IMR-90 (cell line): ENCODE measurements at places on chromosomes 5 and 9. TPM values are rescaled to one million over a fixed set of nuclear protein-coding genes. Genes with fewer than 3 reads are reported as not detected.

GRCh38 chr9:89807101-89807395, 202.2 kb downstream of the GADD45G start:
- DNase-seq, result no peak

GRCh38 chr9:131162886-131163285, 37.5 kb downstream of the NUP214 start:
- DNase-seq, result no peak

DNA sequence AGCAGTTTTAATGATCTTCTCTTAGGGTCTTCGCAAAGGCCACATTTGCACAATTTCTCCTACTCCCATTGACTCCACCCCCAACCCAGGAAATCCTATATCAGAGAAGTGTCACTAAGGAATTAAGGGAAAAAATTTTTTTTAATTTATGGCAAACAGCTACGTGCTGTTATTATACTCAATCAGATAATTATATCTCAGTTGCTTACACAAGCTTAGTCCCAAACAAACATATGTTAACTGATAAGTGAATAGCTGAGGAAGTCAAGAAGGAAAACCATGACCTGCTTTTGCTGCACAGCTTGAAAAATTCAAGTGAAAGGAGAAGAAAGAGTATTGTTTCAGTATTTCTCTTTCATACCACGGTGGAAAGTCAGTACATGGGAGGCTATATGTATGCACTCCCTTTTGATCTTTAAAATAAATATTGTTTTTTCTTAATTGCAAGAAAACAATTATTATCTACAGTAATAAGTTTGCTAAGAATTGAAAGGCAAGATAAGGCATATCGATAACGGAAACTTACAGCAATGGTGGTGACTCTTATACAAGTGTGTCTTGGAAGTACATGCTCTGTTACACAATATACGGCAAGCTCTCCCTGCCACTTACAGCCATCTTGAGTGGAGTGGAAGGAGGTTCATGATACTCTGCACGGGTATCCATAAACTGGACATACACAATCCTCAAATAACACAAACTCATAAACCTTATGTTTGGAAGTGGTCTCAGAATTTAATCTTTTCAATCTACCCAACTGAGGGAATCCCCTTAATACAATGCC, 167.9 kb upstream of the FREM1 start:
- DNase-seq, result no peak

DNA sequence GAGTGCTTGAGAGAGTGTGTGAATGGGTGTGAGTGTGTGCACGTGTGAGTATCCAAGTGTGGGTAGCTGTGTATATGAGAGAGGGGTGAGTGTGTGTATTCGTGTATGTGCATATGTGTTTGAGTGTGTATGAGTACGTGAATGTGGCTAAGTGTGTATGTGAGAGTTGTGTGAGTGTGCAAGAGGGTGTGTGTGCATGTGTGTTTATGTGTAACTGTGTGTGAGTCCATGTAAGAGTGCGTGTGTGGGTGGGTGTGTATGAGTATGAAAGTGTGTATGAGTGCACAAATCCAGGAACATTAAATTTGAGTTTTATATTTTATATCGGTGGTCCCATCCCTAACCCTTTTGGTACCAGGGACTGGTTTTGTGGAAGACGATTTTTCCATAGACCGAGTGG, 156.4 kb downstream of the TENT4A start:
- no peak for DNase-seq

DNA sequence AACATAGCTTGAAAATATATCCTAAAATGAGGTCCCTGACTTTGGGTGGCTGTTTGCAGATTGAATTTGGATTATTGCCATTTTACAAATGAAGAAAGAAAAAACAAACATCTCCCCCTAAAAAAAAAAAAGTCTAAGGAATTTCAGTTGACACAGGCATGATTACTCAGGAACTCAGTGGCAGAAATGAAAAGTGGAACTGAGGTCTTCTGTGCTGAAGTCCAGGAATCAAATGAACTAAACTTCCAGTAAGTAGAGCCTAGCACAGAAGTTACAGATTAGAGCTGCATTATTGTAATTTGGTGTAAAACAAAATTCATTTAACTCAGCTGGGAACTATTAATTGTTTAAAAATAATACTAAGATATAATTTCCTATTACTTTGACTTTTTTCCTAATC, 26.7 kb downstream of the FAM170A start:
- no peak for DNase-seq

Gene DDX31
- total RNA-seq, result 12.5 and 14.0 TPM in 2 replicates

- DNase-seq, result no peak
These were observed 9.0 kb downstream of the FOCAD start for GRCh38 chr9:20693068-20693467.
